ENCODE measurements at places on chromosomes 11 and 22.

DNA sequence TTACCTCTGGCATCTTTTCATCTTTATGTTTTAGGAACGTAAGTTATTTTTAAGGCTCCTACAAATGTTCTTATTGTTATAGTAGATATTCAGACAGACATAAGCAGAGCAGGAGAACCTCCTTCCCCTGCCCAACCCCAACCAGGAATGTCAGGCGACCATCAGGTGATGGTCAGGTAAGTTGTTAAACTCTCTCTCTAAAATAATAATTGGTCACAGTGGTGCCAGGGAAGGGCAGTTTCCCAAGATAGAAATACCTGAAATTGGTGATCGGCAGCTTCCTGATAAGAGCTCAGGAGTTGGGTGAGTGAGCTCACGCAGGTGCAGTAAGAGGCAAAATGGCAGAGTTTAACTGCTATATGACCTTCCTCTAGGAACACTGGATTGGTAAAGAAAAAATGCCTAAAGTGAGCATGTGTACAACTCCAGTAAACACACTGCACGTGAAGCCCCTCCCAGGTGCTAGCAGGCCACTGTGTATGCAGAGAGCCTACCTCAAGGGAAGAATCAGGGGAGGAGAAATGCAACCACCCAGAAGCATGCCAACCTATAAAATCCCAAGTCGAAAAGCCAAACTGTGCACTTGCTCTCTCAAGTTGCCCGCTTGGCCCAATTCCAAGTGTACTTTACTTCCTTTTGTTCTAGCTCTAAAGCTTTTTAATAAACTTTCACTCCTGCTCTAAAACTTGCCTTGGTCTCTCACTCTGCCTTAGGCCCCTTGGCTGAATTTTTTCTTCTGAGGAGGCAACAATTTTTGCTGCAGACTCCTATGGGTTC is 273.9 kb downstream of the SBF2 start:
- DNase-seq: no peak

- DNase-seq: no peak
Measured at GRCh38 chr11:33965032-33965431, 73.2 kb upstream of the LMO2 start.

DNA sequence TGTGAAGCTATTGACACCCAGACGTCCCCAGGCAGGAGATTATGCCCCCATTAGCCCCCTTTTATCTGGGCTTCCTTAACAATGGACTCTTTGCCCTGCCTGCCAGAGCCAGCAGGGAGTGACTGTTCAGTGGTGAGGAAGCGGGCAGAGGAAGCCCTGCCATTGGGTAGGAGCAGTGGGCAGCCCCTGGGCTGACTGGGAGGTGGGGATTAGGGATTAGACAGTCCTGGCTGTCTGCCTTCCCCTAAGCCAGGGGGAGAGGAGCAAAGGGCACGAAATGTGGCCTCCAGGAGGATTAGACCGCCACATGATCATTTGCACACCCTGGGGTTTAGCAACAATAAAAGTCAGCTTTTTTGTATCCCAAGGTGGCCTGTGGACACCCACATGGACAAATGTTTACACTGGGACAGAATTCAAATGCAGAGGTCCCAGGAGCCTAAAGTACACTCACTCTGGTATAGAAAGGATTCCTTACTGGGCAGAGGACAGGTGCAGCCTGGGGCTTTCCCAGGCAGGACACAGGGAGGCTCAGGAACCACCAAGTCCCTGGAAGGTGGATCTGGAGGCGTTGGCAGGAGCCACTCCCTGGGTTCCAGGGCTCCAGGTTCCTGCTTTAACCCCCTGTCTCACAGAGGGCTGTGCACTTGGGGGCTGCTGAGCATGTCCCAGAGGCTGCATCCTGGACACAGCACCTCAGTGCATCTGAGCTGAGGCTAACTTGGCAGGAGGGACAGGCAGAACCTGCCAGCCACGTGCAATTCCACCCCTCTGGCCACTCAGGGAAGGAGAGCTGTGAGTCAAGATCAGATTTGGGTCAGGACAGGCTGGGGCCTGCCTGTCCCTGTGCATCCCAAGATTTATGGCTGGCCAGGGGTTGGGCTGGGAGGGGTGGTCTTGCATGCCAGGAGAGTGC is 2.1 kb downstream of the PNPLA3 start:
- no peak for DNase-seq

- no peak for DNase-seq
Measured at GRCh38 chr11:15770798-15771414, 585.4 kb downstream of the SOX6 start.

DNA sequence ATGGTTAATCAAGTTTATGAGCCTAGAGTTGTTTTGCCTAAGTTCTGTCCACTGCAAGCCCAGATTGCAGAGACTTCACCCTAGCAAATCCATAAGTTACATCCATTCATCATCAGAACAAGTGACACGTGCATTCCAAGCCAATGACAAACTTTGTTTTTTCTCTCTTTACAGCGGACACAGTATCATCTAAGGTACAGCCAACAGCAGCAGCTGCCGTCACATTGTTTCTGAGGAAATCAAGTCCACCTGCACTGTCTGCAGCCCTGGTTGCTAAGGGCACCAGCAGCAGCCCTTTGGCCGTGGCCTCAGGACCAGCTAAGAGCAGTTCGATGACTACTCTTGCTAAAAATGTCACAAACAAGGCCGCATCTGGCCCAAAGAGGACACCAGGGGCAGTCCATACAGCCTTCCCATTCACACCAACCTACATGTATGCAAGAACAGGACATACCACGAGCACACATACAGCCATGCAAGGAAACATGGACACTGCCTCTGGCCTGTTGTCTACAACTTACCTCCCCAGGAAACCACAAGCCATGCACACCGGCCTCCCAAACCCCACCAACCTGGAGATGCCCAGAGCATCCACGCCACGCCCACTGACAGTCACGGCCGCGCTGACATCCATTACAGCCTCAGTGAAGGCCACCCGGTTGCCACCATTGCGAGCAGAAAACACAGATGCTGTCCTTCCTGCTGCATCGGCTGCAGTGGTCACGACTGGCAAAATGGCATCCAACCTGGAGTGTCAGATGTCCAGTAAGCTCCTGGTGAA is 155.8 kb downstream of the C11orf91 start:
- DNase-seq: no peak

- no peak for DNase-seq
Measured at GRCh38 chr11:31619980-31620379, 110.4 kb downstream of the ELP4 start.

GRCh38 chr22:41410311-41410751 is 28.6 kb downstream of the TEF start:
- no peak for DNase-seq

- no peak for DNase-seq
Measured at GRCh38 chr11:101428918-101429317, 154.9 kb downstream of the TRPC6 start.

DNA sequence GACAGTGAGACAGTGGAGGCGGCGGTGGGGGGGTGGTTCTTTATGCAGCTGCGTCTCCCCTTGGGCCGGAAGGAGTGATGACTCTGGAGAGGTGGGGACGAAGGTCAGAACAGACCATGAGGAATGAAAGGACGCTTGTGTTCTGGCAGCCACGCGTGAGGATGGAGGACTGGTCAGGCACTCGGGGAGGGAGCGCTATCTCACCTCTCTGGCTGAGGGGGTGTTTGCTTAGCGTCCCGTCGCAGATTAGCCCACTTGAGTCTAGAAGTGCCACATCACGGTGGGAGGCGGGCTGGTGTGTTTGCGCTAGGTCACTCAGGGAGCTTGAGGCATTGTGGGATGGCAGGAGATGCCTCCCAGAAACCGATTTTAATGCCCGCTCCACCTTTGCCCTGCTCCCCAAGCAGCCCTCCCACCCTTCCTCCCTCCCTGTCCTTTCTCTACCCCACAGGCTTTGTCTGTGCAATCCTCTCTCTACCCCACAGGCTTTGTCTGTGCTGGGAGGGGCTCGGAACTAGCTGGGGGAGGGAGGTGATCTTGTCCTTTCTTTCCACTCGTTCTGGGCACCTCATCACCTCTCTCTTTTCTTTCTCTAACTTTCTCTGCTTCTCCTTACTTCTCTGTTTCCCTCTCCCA is 97.8 kb downstream of the PKNOX2 start:
- no peak for DNase-seq

GRCh38 chr22:23029521-23030228 is 40.6 kb upstream of the GNAZ start:
- DNase-seq: no peak

GRCh38 chr22:44780876-44781449 is 28.6 kb downstream of the ARHGAP8 start:
- DNase-seq: no peak

GRCh38 chr11:123321636-123322035 is 108.4 kb upstream of the GRAMD1B start:
- no peak for DNase-seq

DNA sequence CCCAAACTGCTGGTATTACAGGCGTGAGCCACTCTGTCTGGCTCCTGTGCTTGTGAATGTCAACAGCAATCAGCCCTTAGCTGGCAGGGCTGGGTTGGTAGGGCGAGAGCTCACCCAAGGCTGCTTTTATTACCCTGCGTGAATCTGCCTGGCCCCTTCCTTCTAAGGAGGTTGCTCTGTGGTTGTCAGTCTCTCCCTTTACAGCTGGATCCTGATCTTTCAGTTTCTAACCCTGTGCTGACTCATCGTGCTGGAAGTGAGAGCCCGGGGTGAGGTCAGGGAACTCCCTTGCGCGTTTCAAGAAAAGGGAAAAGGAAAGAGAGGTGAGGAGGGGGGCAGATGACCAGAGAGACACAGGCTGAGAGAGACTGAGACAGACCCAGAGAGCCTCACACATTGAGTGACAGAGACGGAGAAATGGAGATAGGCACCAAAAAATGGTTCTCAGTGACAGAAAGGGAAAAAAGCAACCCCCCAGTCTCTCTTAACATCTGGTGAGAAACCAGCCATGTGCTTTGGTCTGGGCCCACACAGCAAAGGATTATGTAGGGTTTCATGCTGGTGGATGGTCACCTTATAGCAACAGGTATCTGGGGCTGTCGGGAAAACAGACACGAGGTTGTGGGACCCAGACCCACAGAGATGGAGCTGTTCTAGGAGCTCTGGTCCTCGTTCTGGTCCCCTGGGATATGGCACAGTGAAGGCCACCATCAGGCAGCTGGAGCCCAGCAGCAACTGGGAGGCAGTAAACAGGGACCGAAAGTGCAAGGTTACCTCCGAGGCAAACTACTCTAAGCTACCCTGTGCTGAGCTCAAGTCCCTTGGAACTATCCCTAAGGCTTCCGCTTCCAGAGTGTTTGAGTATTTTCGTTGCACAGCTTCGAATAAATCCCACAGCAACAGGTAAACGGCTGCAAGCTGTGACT is 2.5 kb downstream of the TCN2 start:
- DNase-seq: no peak

DNA sequence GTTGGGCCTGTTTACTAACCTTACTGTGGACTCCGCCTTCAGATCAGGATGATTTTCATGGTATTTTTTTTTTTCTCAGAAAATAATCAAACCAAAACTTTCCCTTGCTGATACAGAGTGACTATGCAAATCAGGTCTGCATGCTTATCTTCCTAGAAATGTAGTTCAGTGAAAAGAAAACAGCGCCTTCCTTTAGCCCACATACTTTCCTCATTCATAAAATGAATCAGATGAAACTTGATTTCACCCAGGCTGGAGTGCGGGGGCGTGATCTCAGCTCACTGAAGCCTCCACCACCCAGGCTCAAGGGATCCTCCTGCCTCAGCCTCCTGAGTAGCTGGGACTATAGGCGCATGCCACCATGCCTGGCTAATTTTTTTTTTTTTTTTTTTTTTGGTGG is 26.0 kb downstream of the ZNRF3 start:
- DNase-seq: no peak

- no peak for DNase-seq
Measured at GRCh38 chr22:26325641-26326040, 103.4 kb upstream of the ASPHD2 start.

- DNase-seq: no peak
Measured at GRCh38 chr11:112961751-112962578, 745 bp downstream of the NCAM1 start.

DNA sequence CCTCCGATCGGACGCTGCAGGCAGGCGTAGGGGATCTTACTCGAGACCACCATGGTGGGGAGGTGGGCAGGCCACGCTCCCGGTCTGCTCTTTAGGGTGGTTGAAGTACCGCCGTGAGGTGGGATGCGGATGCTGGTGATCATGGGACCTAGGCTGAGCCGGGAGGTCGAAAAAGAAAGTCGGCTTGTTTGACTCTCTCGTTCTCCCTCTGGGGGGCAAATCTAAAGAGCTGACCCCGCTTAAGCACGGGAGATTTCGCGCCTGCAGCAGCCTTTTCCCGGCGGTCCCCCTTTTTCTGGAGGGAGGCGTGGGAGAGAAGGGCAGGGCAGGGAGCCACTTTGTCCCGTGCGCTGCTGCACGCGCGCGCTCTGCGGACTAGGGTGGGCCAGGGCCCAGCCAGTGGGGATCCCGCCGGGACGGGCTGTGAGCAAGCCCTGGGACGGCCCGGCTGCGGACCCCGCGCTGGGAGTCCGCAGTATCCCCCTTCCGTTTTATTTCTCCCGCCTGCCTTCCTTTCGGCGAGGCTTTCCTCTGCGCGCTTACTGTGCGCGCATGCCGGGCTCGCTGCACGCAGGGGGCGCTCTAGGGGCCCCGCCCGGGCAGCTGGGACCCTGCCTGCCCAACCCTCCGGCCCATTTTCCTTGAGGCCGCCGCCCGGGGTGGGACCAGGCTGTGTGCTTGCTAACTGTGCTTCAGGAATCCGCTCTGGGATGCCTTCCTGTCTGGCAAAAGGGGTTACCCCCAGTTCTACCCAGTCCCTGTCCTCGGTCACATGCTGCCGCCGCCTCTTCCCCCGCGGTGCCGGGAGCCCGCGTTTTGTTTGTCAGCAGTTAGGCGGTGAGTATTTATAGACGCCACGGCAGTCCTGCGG is 81.0 kb downstream of the PRR5L start:
- DNase-seq: no peak

GRCh38 chr22:38416621-38417251 is 38.3 kb downstream of the KCNJ4 start:
- no peak for DNase-seq

- DNase-seq: no peak
Measured at GRCh38 chr11:57345555-57346211, 7.5 kb downstream of the P2RX3 start.

DNA sequence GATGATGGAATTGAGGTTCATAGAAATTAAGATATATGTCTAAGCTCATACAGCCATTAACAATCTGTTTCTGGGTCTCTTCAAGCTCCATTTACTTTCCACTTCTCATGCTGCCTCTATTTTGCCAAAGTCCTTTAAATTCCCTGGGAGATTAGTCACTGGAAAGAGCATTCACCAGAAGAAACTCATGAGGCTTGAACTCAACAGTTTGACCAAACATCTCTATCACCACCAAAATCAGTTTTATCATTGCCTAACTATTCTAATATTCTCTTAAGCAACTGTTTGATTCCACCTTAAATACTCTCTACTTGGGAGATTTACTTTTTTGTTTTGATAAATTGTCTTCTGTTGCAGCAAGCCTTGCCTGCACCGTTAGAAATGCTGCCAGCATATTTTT is 881.3 kb downstream of the KCNA4 start:
- no peak for DNase-seq

GRCh38 chr11:1994121-1994520 is 3.5 kb downstream of the H19 start:
- no peak for DNase-seq

GRCh38 chr11:128517451-128518230 is 69.7 kb downstream of the ETS1 start:
- no peak for DNase-seq

Measured in SHP77 treated with DMSO at 0.1 percent for 48 hours (cell line).